Right renal pelvis (tissue), 4 donors: ENCODE measurements at places on chromosomes 16 and 17. TPM values are rescaled to one million over a fixed set of nuclear protein-coding genes. Genes with fewer than 3 reads are reported as not detected.

- no peak for DNase-seq
Measured at GRCh38 chr17:56678249-56679114, 85.0 kb downstream of the NOG start.

GRCh38 chr17:74176546-74177001, 26.9 kb upstream of the RPL38 start:
- DNase-seq = no peak

GRCh38 chr16:85908444-85908843, 9.5 kb downstream of the IRF8 start:
- no peak for DNase-seq

The KRT9 gene
- not detected for polyA plus RNA-seq

DNA sequence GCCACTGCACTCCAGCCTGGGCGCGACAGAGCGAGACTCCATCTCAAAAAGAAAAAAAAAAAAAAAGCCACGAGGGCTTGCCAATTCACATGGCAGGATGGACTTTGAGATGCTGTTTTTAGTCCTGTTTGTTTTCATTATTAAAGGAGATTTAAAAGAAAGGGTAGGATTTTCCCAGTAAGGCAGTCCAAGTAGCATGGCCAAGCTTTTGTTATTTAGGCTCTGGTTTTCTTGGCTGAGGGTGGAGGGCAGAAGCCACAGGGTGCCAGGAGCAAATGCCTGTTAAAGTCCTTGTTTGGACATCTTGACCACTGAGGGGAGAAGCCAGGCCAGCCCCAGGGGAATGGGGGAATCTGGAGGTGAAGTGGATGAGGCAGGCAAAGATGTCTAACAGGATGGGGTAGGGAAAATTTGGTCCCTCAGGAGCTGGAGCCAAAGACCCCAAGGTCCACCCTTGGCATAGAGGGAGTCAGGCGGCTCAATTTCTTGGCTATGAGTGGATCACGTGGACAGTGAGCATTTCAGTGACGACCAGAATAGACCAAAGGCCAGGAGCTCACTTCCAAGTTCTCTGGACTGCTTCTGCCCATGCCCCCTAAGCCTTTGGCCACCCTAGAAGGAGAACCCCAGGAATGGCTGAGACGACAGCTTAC, 20.8 kb upstream of the PLLP start:
- DNase-seq = no peak

DNA sequence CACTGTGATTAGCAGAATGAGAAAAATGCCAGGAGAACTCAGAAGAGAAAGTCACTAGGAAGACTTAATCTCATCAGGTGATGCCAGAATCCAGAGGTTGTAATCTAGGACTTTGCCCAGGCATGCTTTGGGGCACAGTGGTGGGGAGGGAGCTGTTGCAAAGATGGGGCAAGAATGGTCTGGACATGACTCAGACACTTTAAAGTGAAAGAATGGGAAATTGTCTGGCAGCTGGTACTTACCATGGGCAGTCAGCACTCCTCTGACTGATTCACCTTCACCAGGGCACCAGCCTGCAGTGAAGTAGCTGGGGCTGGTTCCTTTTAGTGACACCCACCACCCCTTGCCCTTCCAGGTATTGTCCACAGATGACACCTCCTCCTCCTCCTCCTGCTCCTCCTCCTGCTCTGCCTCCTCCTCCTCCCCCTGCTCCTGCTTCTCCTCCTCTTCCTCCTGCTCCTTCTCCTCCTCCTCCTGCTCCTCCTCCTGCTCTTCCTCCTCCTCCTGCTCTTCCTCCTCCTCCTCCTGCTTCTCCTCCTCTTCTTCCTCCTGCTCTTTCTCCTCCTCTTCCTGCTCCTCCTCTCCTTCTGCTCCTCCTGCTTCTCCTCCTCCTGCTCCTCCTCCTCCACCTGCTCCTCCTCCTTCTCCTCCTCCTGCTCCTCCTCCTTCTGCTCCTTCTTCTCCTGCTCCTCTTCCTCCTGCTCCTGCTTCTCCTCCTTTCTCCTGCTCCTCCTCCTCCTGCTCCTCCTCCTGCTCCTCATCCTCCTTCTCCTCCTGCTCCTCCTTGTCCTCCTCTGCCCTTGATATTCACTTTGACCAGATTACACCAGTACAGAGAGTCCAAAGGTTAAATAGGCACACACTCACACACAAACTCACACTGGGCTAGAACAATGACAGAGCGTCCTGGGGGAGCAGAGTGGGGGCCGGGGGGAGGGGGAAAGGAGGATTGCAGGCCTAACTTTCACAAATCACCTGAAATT, at the start of gene CHD9NB:
TSS of gene CHD9NB (minus strand) at position 379 of the 983 bp plus-strand sequence. CDS start 8,739 bp downstream, outside the sequence.
- no peak for DNase-seq

DNA sequence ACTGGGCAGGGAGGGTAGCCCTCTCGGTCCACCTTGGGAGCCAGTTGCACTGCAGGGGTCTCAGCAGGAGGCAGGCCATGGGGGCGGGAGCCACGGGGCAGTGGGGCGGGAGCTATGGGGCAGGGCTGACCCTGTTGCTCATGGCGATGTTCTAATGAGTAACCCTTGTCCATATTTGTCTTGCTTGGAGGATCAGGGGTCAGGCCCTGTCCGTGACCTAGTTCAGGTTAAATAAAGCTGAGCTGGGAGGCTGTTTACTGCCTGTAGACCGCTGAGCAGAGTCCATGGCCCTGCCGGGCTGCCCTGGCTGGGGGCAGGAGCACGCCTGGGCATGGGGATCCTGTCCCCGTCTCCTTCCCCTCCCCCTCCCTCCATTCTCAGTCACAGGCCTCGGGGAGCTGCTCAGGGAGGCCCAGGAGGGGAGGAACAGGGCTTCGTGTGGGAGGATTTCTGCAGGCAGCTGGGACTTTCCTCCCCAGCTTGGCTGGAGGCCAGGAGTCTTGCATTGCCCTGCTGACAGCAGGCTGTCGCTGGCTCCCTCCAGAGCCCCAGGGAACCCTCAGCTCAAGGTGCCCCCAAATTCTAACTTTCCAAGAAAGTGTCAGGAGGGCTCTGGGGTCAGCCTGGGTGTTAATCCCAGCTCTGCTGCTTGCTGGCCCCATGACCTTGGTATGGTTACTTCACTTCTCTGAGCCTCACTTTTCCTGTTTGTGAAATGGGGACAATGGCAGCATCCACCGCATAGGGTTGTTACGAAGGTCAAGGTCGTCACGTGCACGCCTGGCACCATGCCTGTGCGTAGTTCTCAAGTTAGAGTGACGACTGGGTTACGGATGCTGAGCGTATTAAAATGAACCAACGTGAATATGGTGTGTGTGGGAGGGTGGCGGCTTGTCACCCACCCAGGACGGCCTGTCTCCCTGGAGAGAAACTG, 6.1 kb upstream of the SERPINF2 start:
- no peak for DNase-seq

The KRT34 gene
- not detected for polyA plus RNA-seq

DNA sequence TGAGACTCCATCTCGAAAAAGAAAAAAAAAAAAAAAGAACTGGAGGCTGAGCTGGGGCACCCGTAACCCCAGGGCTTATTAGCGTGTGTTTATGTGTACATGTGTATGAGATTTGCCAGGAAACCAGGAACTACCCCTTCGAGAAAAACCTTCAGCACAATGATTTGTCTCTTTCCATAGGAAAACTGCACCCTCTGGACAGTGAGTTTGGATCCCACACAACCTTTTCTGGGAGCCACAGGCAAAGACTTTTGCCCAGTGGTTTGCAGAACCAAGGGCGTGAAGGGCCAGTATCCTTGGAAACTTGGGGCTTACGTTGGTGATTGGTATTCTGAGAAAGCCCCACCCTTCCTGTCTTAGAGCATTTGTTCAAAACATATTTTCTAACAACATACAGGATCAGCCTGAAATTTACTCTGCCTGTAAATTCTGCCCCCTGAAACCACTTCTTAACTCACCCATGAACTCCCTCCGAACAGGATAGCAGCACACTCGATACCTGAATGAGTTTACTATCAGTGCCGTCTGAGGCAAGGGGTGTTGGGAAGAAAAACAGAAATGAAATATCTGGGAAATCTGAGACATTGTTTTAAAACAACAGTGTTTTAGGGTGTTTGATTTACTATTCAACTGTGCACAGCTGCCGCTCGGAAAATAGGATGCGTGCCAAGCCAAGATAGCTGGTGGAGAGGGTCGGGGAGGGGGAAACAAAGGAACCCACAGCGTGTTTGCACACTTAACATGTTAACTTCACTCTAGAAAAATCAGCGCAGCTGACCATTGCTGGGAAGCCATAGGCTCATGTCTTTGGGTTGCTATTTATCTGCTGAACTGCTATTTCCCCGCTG, 40.2 kb upstream of the MAF start:
- DNase-seq = no peak

The HEATR9 gene
- not detected for polyA plus RNA-seq

The MYH3 gene
- polyA plus RNA-seq = 2.6 TPM

- no peak for DNase-seq
Measured at GRCh38 chr16:85991425-85991824, 92.5 kb downstream of the IRF8 start.

The SNX20 gene
- polyA plus RNA-seq = 0.49 TPM

DNA sequence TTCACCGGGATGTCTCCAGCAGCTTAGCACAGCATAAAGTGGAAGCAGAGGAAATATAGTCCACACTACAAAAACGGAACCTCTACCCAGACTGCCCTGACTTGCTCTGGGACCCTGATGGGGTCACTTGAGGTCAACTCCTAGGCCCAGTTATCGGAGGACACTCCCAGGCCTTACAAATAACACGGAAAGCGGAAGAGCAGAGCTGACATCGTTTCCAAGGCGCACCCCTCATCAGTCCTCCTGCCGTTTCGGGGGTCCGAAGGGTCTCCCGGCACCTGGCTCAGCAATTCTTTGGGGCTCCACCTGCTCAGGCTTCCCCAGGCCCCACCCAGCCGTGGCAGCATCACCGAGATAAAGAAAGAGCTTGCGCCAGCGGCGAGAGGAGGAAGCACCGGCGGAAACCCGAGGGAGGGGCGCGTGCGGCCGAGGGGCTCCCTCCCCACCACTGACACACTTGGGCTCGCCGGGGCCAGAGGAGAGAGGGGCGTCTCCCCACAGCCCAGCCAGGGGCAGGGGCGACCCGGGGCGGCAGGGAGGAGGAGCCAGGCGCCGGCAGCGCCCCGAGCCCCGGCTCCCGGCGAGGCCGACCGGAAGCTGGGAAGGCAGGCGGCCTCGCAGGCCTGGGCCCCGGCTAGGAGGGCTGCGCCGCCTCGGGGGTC, 727 bp downstream of the CORO7 start:
- DNase-seq = no peak

DNA sequence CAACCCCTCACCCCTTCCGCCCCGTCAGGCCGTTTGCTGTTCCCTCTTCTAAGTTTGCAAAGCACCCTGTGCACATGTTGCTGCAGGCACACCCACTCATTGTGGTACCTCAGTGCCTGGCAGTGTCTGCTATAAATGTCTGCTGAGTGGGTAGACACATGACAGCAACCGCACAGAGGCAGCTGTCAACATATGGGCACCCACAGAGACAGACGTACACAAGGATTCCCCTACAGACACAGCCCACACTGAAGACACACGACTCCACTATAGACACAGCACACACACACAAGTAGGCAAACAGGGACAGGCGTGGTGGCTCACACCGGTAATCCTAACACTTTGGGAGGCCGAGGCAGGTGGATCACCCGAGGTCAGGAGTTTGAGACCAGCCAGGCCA, 17.8 kb upstream of the CRK start:
- no peak for DNase-seq

The VPS35L gene
- 69.3 TPM for polyA plus RNA-seq

The RABEP1 gene
- 53.7 TPM for polyA plus RNA-seq

The CA4 gene
- 41.3 TPM for polyA plus RNA-seq

DNA sequence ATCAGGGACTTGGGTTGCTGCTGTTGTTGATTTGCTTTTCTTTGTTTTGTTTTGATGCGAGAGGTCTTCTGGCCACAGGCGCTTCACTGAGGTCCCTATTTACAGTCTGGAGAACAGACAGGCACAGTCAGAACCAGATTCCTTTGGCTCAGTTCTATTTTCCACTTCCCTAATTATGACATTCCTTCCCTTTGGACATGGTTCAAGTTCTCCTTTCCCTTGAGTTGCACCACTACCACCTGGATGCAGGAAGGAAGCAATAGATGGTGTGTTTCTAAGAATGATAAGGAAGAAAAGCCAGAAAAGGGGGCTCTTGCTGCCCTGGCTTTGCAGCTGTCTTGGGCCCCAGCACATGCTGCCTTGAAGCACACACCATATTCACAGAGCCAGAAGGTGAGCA, 160.6 kb downstream of the MAF start:
- DNase-seq = no peak

GRCh38 chr17:34883106-34884000, 77.9 kb downstream of the CCT6B start:
- DNase-seq = no peak

DNA sequence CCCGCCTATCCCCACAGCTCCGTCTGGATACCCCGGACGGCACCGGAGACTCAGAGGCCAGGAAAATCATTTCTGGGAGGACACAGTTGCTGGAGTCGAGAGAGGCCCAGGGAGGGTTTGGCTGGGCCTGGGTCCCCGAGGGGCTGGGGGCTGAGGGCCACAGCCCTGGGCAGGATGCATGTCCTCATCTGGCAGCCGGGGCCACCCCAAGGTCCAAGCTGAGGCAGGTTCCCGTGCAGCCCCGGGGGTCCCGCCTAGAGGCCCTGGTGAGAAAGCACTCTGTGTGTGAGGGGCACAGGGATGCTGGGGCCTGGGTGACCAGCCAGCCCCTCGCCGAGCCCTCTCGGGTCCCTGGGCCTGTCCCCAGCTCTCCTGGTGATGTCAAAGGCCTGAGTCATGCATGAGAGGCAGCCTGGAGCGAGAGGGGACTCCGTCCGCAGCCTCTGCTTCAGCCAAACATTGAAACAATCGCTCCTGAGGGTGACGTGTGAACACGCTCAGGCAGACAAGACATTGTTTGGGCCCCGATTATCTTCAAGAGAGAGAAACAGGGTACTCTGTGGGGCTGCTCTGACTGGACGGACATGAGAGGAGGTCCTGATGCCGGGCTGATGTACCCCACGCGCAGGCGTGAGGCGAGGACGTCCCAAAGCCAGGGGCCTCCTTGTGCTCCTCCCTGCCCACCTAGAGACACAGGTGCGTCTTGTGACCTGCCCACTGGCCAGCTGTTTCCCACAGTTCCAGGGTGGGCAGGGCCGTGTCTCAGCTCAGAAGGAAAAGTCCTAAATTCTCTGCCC, 25.8 kb upstream of the C1QTNF8 start:
- DNase-seq = no peak

- peak; percentile 73 for DNase-seq
Measured at GRCh38 chr16:86072328-86073102, 173.6 kb downstream of the IRF8 start.
